Activated T-helper 2 cell treated with anti-CD3 and anti-CD28 coated beads, Interferon-gamma antibody, Interleukin-2, Interleukin-4, amounts not matched to agents 10 μg/mL and 5 μg/mL and 100 μg/mL, durations not matched to agents 14 hours and 24 hours and 36 hours (primary cell): ENCODE measurements at places on chromosomes 12 and 14. TPM values are rescaled to one million over a fixed set of nuclear protein-coding genes. Genes with fewer than 3 reads are reported as not detected.

DNA sequence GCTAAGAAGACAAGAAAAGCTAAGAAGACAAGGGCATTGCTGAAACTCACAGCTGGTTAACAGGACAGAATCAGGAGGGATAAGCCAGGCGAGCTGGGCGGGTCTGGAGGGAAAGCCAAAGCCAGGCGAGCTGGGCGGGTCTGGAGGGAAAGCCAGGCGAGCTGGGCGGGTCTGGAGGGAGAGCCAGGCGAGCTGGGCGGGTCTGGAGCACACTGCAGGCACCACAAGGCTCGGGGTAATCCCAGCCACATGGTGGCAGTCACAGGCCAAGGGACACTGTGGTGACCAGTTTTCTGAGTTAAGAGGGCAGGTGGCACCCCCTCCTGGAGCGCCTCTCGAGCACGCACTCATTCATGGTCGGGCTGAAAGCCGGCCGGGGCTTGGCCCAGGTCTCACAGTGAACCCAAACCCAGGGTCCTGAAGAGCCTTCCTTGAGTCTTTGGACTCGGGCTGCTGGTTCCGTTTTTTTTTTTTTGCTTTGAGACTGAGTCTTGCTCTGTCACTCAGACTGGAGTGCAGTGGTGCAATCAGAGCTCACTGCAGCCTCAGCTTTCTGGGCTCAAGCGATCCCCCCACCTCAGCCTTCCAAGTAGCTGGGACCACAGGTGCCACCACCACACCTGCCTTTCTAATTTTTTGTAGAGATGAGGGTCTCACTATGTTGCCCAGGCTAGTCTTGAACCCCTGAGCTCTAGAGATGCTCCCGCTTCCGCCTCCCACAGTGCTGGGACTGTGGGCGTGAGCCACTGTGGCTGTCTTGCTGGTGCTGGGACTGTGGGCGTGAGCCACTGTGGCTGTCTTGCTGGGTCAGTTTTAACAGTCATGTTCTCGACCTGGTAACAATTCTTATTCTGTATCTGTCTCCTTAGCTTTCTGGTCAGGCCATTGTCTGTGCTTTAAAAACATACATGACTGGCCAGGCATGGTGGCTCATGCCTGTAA is 40.2 kb downstream of the HSP90AA1 start:
- no peak overlapping the region for H3K4me3 ChIP-seq
- no peaks in the 10 kb centered on the region for H3K4me1 ChIP-seq
- no peak overlapping the region for H3K27ac ChIP-seq
- DNase-seq = no peak

- no peak overlapping the region for H3K27ac ChIP-seq
- no peak overlapping the region for H3K4me3 ChIP-seq
- DNase-seq = no peak
- no peaks in the 10 kb centered on the region for H3K27me3 ChIP-seq
Measured at GRCh38 chr14:93914278-93914677, 12.9 kb upstream of the FAM181A start.

- peaks cover 45% of the 10 kb centered on the region for H3K36me3 ChIP-seq
- no peak for DNase-seq
- H3K4me1 ChIP-seq = peaks cover 10% of the 10 kb centered on the region
- H3K4me3 ChIP-seq = no peak overlapping the region
Measured at GRCh38 chr12:47245623-47246022, 165.9 kb upstream of the AMIGO2 start.

- H3K27ac ChIP-seq = no peak overlapping the region
- H3K4me1 ChIP-seq = no peaks in the 10 kb centered on the region
- peaks cover 37% of the 10 kb centered on the region for H3K36me3 ChIP-seq
- no peaks in the 10 kb centered on the region for H3K27me3 ChIP-seq
Measured at GRCh38 chr14:30657606-30658163, 35.6 kb downstream of the SCFD1 start.

DNA sequence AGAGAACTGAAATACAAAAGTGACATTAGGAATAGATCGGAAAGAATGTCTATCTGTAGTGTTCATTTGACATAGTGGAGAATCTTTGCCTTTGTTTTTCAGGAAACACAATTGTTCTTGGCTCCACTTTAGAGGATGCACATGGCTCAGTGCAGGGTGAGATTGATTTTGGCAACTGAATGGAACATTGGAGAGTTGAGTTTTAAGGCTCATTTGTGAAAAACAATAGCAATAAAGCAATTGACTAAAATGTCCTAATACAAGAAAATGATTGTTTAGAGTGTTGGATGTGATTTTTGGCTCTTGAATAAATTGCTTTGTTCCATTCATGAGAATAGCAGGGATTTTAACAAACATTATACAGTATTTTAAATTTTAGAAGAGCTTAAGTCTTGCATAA is 116.4 kb downstream of the SLC38A1 start:
- H3K36me3 ChIP-seq = peaks cover 4% of the 10 kb centered on the region
- H3K4me3 ChIP-seq = no peak overlapping the region
- H3K4me1 ChIP-seq = peaks cover 2% of the 10 kb centered on the region
- H3K27ac ChIP-seq = no peak overlapping the region
- H3K27me3 ChIP-seq = peaks cover 31% of the 10 kb centered on the region

- H3K4me1 ChIP-seq = peaks cover 33% of the 10 kb centered on the region
- no peak for DNase-seq
- H3K4me3 ChIP-seq = no peak overlapping the region
- peaks cover 17% of the 10 kb centered on the region for H3K36me3 ChIP-seq
Measured at GRCh38 chr12:9619411-9620179, 11.9 kb upstream of the KLRB1 start.

- H3K4me3 ChIP-seq = no peak overlapping the region
- DNase-seq = no peak
- H3K27ac ChIP-seq = no peak overlapping the region
- no peaks in the 10 kb centered on the region for H3K36me3 ChIP-seq
- H3K4me1 ChIP-seq = no peaks in the 10 kb centered on the region
- peaks cover 4% of the 10 kb centered on the region for H3K27me3 ChIP-seq
Measured at GRCh38 chr14:56745097-56745496, 65.2 kb downstream of the OTX2 start.

GRCh38 chr14:20792556-20792955 is 10.1 kb downstream of the RNASE1 start:
- peaks cover 5% of the 10 kb centered on the region for H3K27me3 ChIP-seq
- no peak overlapping the region for H3K4me3 ChIP-seq
- no peak overlapping the region for H3K27ac ChIP-seq
- H3K36me3 ChIP-seq = no peaks in the 10 kb centered on the region
- H3K4me1 ChIP-seq = peaks cover 4% of the 10 kb centered on the region

GRCh38 chr12:817941-818600 is 65.7 kb downstream of the WNK1 start:
- H3K4me3 ChIP-seq = no peak overlapping the region
- H3K36me3 ChIP-seq = peaks cover 66% of the 10 kb centered on the region
- H3K27me3 ChIP-seq = no peaks in the 10 kb centered on the region
- H3K4me1 ChIP-seq = peaks cover 32% of the 10 kb centered on the region
- no peak overlapping the region for H3K27ac ChIP-seq

DNA sequence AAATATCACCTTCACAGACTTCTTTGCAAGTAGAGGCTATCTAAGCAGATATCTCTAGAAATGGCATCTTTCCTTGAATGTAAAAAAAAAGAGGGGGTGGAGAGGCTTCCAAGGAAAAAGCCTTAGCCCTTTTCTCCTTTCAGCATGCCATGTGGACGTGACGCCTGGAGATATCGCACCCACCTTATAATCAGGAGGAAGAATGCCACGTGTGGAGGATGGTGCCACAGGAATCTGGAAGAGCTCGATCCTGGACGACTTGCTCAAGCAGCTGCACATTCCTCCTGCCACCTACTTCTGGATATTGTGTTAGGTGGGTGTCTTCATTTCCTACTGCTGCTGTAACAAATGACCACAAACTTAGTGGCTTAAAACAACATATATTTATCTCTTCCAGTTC is 203.6 kb downstream of the NUAK1 start:
- H3K27ac ChIP-seq = no peak overlapping the region
- H3K27me3 ChIP-seq = peaks cover 3% of the 10 kb centered on the region
- H3K36me3 ChIP-seq = no peaks in the 10 kb centered on the region
- peaks cover 7% of the 10 kb centered on the region for H3K4me1 ChIP-seq
- no peak for DNase-seq
- no peak overlapping the region for H3K4me3 ChIP-seq

DNA sequence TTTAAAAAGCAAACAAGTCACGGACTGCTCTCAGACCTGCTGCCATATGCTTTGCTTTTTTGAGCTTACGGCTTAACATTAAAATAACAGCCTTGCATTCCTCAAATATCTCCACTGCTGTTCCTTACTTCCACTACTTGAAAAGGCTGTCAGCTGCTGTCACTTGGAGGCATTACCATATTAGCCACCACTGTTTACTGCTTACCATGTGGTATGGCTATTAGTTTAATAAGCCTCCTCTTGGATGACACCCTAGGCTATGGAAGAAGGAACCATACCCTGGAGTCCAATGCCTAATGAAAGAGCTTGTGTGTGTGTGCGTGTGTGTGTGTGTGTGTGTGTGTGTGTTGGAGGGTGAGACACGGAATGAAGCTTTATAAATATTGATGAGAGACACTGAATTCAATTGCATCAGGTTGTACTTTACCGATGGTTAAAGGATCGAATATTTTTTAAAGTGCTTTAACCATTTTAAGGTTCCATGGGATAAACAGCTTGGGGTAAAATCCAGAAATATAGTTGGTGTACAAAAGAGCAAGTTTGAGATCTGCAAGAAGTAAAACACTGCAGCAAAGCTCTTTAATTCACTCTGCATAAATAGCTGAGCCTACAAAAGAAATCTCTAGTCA is 174.5 kb downstream of the TTC7B start:
- H3K4me1 ChIP-seq = no peaks in the 10 kb centered on the region
- DNase-seq = no peak
- no peak overlapping the region for H3K4me3 ChIP-seq
- no peak overlapping the region for H3K27ac ChIP-seq
- H3K27me3 ChIP-seq = peaks cover 2% of the 10 kb centered on the region

GRCh38 chr12:106380954-106381353 is 23.4 kb downstream of the POLR3B start:
- peaks cover 67% of the 10 kb centered on the region for H3K36me3 ChIP-seq
- no peak for DNase-seq
- peaks cover 24% of the 10 kb centered on the region for H3K4me1 ChIP-seq
- H3K4me3 ChIP-seq = no peak overlapping the region
- H3K27me3 ChIP-seq = no peaks in the 10 kb centered on the region

Gene TPCN1
- 44.9 and 47.5 TPM in 2 replicates for total RNA-seq

Gene FGF23
- not detected in 2 replicates for total RNA-seq

Gene IPO8
- total RNA-seq = 40.1 and 44.3 TPM in 2 replicates

Gene NID2
- total RNA-seq = 0.14 and 0.37 TPM in 2 replicates

Gene ALDH2
- 0.11 and 0.34 TPM in 2 replicates for total RNA-seq

Gene PARPBP
- 27.0 and 27.4 TPM in 2 replicates for total RNA-seq

Gene TMCC3
- 0.05 and 0.14 TPM in 2 replicates for total RNA-seq

Gene FAM186B
- total RNA-seq = 0.30 and 0.37 TPM in 2 replicates

Gene AMN
- 0.44 and 0.55 TPM in 2 replicates for total RNA-seq

Gene NYNRIN
- total RNA-seq = 0.02 and 0.34 TPM in 2 replicates

Gene ZCCHC8
- 38.6 and 39.7 TPM in 2 replicates for total RNA-seq
